ENCODE measurements at places on chromosomes 12 and 14. TPM values are rescaled to one million over a fixed set of nuclear protein-coding genes. Genes with fewer than 3 reads are reported as not detected.
A peak's percentile ranks its signal among the peaks of the same experiment; 100 is the strongest.

- no peak overlapping the region for H3K4me3 ChIP-seq
- peaks cover 2% of the 10 kb centered on the region for H3K4me1 ChIP-seq
- no peak for DNase-seq
- no peak overlapping the region for H3K27ac ChIP-seq
These were observed 15.0 kb downstream of the TCP11L2 start for GRCh38 chr12:106317406-106318082.

Gene TMPRSS12
- total RNA-seq, result not detected

Gene KRT5
- not detected for total RNA-seq

Gene DNAI7
- 0.35 TPM for total RNA-seq

- no peak overlapping the region for H3K4me3 ChIP-seq
- no peak for DNase-seq
- no peak overlapping the region for H3K27ac ChIP-seq
- no peaks in the 10 kb centered on the region for H3K27me3 ChIP-seq
These were observed 52.8 kb downstream of the SLC38A6 start for GRCh38 chr14:61033855-61034254.

- peak within 1 kb of the TSS; percentile 55 for H3K4me3 ChIP-seq
- DNase-seq, result peak; percentile 39
- peaks cover 6% of the 10 kb centered on the region for H3K36me3 ChIP-seq
- no peaks in the 10 kb centered on the region for H3K27me3 ChIP-seq
- H3K4me1 ChIP-seq, result peaks cover 81% of the 10 kb centered on the region
These were observed at the start of gene GPR68 for GRCh38 chr14:91244501-91244901. Gene GPR68 (minus strand): TSS chr14:91244704. CDS start chr14:91235050, 9,654 bp downstream.

Gene EXOC3L4
- not detected for total RNA-seq

Gene TSPAN19
- total RNA-seq, result not detected

DNA sequence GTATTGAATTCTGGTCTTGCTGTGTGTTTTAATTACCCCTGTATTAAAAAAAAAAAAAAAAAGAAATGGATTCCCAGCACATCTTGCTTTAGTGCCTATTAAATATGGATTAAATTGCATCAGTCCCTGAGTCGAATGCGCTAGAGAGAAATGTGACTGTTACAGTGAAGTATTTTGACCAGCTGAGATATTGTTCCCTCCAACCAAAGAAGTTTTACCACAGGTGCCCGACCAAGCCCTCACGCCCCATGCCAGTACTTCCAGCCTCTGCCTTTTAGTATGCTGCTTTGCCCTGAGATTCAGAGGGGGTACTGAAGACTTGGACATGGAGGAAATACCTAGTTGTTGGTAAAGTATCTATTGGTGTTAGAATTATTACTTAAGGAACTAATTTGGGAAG is 159.7 kb downstream of the TTLL5 start:
- H3K4me3 ChIP-seq, result no peak overlapping the region
- H3K4me1 ChIP-seq, result peaks cover 3% of the 10 kb centered on the region
- H3K36me3 ChIP-seq, result peaks cover 17% of the 10 kb centered on the region
- no peak for DNase-seq
- H3K27me3 ChIP-seq, result no peaks in the 10 kb centered on the region

Gene CDCA3
- 106 TPM for total RNA-seq

GRCh38 chr12:74482115-74482514 is 55.5 kb upstream of the ATXN7L3B start:
- H3K36me3 ChIP-seq, result no peaks in the 10 kb centered on the region
- no peak overlapping the region for H3K27ac ChIP-seq
- DNase-seq, result no peak
- no peaks in the 10 kb centered on the region for H3K27me3 ChIP-seq
- no peak overlapping the region for H3K4me3 ChIP-seq
- no peaks in the 10 kb centered on the region for H3K4me1 ChIP-seq

- H3K27ac ChIP-seq, result no peak overlapping the region
- no peak overlapping the region for H3K4me3 ChIP-seq
These were observed 79.1 kb downstream of the KCNK13 start for GRCh38 chr14:90140956-90141316.

DNA sequence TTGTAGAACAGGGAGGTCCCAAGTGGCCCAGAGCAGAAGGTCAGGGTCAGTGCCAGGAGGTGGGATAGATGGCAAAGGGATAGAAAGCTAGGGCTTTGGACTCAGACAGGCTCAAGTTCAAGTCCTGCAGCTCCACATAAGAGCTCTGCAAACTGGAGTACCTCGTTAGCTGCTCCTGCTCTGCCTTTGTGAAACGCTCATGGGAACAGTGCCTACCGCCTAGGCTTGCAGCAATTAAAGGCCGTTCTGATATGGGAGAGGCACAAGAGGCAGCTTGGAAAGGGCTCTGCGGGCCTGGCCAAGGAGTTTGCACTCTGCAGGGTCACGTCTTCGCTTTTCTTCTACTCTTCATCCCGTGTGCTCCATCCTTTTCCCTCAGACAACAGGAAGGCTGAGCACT is 54.1 kb downstream of the MAP1LC3B2 start:
- no peak overlapping the region for H3K27ac ChIP-seq
- H3K27me3 ChIP-seq, result no peaks in the 10 kb centered on the region
- no peaks in the 10 kb centered on the region for H3K4me1 ChIP-seq
- no peak overlapping the region for H3K4me3 ChIP-seq
- H3K36me3 ChIP-seq, result no peaks in the 10 kb centered on the region

- H3K4me3 ChIP-seq, result no peak overlapping the region
- no peaks in the 10 kb centered on the region for H3K27me3 ChIP-seq
- no peaks in the 10 kb centered on the region for H3K4me1 ChIP-seq
- no peak for DNase-seq
- no peak overlapping the region for H3K27ac ChIP-seq
- peaks cover 20% of the 10 kb centered on the region for H3K36me3 ChIP-seq
These were observed 15.2 kb downstream of the C12orf43 start for GRCh38 chr12:121001060-121001459.

Gene FAM161B
- total RNA-seq, result 1.6 TPM

Gene CD163
- total RNA-seq, result not detected

GRCh38 chr14:31261523-31261858 is 53.9 kb upstream of the HECTD1 start:
- no peaks in the 10 kb centered on the region for H3K36me3 ChIP-seq
- no peaks in the 10 kb centered on the region for H3K4me1 ChIP-seq
- H3K27me3 ChIP-seq, result no peaks in the 10 kb centered on the region
- no peak overlapping the region for H3K4me3 ChIP-seq
- DNase-seq, result no peak

- H3K4me3 ChIP-seq, result no peak overlapping the region
- H3K27ac ChIP-seq, result no peak overlapping the region
- no peaks in the 10 kb centered on the region for H3K4me1 ChIP-seq
These were observed 1.5 kb upstream of the SRRM4 start for GRCh38 chr12:118979763-118980406.

Gene APOF
- total RNA-seq, result not detected

- no peak for DNase-seq
- no peaks in the 10 kb centered on the region for H3K36me3 ChIP-seq
- no peak overlapping the region for H3K4me3 ChIP-seq
- H3K4me1 ChIP-seq, result peaks cover 3% of the 10 kb centered on the region
- H3K27me3 ChIP-seq, result no peaks in the 10 kb centered on the region
These were observed 444.4 kb upstream of the ATP2B1 start for GRCh38 chr12:90152897-90153624.

- H3K4me3 ChIP-seq, result no peak overlapping the region
- H3K4me1 ChIP-seq, result no peaks in the 10 kb centered on the region
- no peaks in the 10 kb centered on the region for H3K36me3 ChIP-seq
- no peak overlapping the region for H3K27ac ChIP-seq
These were observed 264.7 kb downstream of the ZFP36L1 start for GRCh38 chr14:68528040-68528687.

Gene SLC2A14
- total RNA-seq, result 9.8 TPM

- H3K4me1 ChIP-seq, result peaks cover 22% of the 10 kb centered on the region
- peak overlapping the region; percentile 32 for H3K27ac ChIP-seq
- DNase-seq, result no peak
- H3K27me3 ChIP-seq, result no peaks in the 10 kb centered on the region
- peak overlapping the region; percentile 52 for H3K4me3 ChIP-seq
These were observed 134.4 kb downstream of the BCAT1 start for GRCh38 chr12:24814379-24815113.

Gene SSTR1
- total RNA-seq, result not detected

GRCh38 chr12:77087427-77087826 is 22.1 kb upstream of the E2F7 start:
- no peak overlapping the region for H3K27ac ChIP-seq
- H3K36me3 ChIP-seq, result no peaks in the 10 kb centered on the region
- H3K27me3 ChIP-seq, result peaks cover 3% of the 10 kb centered on the region
- H3K4me3 ChIP-seq, result no peak overlapping the region
- no peaks in the 10 kb centered on the region for H3K4me1 ChIP-seq

Gene GDF11
- 4.2 TPM for total RNA-seq

DNA sequence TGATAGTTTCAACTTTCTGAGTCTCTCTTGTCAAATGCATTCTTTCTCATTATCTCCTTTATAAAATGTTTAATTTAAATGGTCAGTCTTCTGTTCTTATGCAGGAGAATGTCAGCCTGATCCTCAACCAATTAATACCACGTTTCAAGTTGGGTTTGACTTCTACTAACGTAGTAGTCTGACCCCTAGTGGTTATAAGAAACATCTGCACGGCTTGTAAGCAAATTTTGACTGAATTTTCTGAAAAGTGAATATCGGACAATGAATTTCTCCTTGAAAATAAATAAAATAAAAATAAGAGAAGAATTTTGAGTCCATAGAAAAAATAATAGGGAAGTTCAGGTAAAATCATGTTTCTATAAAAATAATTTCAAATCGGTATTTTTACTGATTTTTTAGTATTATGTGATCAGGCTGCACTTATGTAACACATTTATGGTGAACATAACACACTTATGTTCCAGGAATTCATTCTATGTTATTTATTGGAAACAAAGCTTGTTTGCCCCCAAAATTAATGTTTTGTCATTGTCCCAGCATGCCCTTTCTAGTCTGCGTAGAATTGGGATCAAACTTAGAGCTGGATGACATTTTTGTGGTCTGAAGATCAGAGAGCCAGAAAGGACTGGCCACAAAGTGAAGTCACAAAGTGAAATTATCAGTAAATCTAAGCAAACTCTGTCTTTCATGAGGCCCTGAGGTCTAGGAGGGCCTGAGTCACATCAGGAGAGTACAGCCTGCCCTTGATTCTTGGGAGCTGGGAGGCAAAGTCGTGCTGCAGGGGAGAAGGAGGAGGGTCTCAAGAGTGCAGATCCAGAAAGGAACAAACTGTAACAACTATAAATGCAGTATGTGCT is 101.2 kb upstream of the STXBP6 start:
- no peak for DNase-seq
- no peaks in the 10 kb centered on the region for H3K36me3 ChIP-seq
- H3K4me3 ChIP-seq, result no peak overlapping the region

DNA sequence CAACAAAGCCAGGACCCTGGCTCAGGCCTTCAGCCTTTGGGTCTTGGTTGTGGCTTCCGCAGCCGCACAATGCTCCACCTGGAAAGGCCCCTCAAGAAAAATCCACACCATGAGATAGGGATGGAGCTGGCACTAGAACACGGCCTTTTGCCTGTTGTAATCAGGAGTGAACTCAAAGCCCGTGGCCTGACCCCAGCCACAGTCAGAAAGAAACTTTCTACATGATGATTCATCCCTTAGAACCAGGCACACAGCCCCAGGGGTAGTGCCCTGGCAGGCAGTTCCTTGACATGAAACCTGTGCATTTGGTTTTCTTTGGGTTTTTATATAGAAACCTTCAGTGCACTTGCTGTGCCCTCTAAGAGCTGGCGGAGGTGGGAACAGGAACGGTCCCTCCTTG is 5.1 kb downstream of the CLMN start:
- no peak overlapping the region for H3K27ac ChIP-seq
- no peaks in the 10 kb centered on the region for H3K36me3 ChIP-seq
- DNase-seq, result peak; percentile 71
- H3K27me3 ChIP-seq, result peaks cover 21% of the 10 kb centered on the region
- no peak overlapping the region for H3K4me3 ChIP-seq
- peaks cover 15% of the 10 kb centered on the region for H3K4me1 ChIP-seq

Gene DAO
- not detected for total RNA-seq

Gene RNU6-8
- total RNA-seq, result not detected

Gene NELL2
- 61.9 TPM for total RNA-seq

- no peaks in the 10 kb centered on the region for H3K36me3 ChIP-seq
- H3K4me3 ChIP-seq, result no peak overlapping the region
- no peaks in the 10 kb centered on the region for H3K4me1 ChIP-seq
These were observed 248.2 kb downstream of the DPF3 start for GRCh38 chr14:72645706-72646105.

DNA sequence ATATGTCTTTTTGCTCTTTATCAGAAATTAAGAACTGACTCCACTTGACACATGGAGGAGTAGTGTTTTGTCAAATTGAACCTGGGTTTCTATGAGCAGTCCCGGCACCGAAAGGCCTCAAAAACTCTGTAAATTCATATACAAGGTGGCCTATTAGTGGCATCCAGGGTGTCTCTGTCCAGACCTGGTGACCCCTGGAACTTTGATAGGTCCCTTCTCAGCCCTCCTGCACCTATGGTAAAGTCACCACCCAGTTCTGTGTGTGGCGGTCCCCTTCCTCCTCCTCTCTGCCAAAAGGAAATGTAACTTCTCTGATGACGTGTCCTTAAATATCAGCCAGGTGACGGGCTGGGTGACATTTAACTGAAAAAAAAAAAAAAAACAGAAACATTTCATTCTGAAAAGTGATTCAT is 204.0 kb upstream of the FOXN3 start:
- peak overlapping the region; percentile 86 for H3K4me3 ChIP-seq
- H3K36me3 ChIP-seq, result no peaks in the 10 kb centered on the region
- H3K4me1 ChIP-seq, result peaks cover 56% of the 10 kb centered on the region
- no peaks in the 10 kb centered on the region for H3K27me3 ChIP-seq

DNA sequence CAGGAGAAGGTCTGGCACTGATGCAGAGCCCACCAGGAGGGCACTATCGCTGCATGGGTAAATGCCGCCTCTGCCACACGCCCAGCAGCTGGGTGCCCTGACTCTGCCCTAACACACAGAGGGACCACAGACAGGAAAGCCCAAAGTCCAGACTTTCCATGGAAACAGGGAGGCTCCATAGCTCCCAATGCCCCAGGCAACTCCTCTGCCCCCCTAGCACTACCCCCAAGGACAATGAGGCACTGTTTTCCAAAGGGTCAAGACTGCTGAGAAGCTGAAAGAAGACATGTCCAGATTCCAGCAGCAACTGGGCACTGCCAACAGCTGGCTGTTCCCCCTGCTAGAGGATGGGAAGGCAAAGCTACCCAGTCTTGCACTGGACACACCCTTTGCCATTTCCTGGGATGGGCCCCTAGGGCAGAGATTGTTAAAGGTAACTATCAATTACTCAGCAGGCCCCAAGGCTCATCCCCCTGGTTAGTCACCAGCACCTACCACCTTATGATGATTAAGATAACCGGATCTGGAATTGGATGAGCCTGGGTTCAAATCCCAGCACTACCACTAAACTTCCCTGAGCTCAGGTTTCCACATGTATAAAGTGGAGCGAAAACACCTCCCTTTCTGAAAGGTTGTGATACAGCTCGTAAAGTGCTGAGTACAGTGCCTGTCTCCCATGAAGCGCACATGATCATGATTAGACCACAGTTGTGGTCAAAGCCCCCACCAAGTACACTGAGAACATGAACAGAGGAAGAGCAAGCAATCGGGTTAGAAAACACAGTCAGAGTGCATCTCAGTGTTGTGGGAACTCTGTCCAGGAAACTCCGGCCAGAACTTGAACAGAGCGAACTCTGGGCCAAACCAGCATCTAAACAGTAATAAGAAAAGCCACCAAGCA is 3.3 kb downstream of the PXN start:
- H3K4me3 ChIP-seq, result peak overlapping the region; percentile 89
- peaks cover 73% of the 10 kb centered on the region for H3K4me1 ChIP-seq
- peaks cover 9% of the 10 kb centered on the region for H3K36me3 ChIP-seq

Gene BEST3
- not detected for total RNA-seq

Gene ZDHHC22
- total RNA-seq, result not detected

Gene POTEM
- not detected for total RNA-seq

Gene TC2N
- 61.7 TPM for total RNA-seq

Gene DHRS2
- 0.17 TPM for total RNA-seq

- H3K4me1 ChIP-seq, result no peaks in the 10 kb centered on the region
- H3K4me3 ChIP-seq, result no peak overlapping the region
- no peak for DNase-seq
These were observed 108.4 kb downstream of the MON2 start for GRCh38 chr12:62575036-62575435.
